ENCODE measurements at places on chromosomes 1 and 21.

GRCh38 chr1:156081180-156081916, 917 bp downstream of the MEX3A start:
- no peak for DNase-seq

- peak; percentile 86 for DNase-seq
Measured at GRCh38 chr1:100597061-100597741, 59.3 kb downstream of the GPR88 start.

GRCh38 chr1:150053926-150054325, 13.7 kb upstream of the VPS45 start:
- no peak for DNase-seq

DNA sequence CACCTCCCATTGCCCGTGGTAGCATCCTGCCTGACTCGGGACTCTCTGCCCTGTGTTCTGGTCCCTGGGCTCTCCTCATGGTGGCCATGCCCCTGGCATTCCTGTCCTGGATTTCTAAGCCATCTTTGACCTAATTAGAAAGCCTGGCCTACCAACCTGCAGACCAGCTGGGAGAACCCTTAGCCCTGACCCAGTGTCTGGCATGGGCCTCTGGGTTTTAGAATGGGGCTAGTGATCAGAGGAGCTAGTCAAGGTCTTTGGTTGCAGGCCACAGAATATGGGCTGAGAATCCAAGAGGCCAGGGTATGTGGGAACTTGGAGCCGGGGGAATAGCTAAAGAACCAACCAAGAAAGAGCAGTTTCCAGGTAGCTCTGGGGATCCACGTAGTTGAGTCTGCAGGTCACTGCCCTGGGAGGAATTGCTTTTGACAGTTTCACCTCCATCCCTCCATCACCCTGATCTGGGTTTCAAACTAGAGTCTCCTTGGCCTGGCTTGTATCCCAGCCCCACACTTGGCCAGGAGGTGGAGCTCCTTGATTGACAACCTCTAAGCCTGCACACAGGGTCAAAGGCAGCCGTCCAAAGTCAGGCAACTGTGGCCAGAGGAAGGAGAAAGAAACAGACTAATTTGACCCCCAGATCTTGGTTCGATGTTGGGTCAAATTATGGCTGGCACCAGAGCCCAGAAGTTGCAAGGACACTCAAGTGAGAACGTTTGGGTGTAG, 54.7 kb upstream of the ABCG1 start:
- DNase-seq = no peak

- no peak for DNase-seq
Measured at GRCh38 chr21:45390831-45391742, 13.9 kb upstream of the COL18A1 start.

DNA sequence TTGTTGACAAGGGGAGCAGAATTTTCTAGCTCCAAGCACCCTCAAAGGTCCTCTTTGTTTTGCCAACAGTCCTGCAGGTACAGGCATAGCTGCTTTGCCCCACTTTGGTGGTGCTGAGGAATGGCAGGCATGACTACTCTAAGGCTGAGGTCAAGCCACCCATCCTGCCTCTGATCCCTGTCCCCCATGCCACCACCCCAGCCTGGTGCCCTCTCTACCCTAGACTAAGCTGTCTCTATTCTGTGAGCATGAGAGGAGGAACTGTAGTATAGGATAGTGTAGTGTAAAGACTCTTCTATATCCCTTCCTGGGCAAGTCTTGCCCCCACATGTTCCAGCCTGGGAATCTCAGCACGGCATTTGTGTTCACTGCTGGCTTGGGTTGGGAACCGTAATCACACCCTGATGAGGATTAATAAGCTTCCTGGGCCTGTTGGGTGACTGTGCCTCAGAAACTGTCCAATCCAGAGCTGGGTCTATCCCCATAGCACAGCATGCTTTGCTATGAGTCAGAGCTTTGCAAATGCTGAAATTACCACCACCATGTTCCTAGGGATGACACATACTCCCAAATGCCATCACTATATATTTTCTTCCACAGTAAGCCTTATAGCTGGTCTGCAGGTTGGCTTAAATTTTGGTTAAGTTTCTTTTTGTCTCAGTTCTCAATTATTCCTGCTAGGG, 105.7 kb upstream of the PPP2R5A start:
- DNase-seq = peak; percentile 92

- no peak for DNase-seq
Measured at GRCh38 chr1:39752703-39753102, 14.0 kb downstream of the PPIE start.

DNA sequence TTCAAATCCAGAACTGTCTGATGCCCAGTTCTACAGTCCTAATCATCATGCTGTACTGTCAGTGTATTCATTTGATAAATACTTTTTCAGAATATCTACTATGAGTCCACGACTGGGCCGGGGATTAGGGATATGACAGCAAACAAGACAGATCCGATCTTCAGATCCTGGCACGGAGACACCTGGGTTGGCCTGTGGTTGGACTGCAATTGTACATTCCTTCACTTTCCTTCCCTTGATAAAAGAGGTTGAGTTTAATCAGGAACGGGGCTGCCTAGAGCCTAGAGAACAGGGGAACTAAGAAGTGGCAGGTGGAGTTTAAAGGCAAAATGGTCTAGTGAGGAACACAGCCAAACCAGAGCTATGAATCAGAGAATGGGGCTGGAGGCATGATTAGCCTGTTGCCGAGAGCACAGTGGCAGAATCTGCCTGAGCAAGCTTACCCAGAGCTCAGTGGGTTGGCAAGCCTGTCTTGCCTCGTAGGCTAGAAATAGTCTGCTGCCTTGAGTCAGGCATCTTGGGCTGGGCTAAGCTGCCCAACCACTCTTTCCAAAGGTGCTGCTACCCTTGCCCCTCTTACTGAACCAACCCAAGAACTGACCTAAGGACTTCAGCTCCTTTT, 38.1 kb upstream of the PTCH2 start:
- no peak for DNase-seq

DNA sequence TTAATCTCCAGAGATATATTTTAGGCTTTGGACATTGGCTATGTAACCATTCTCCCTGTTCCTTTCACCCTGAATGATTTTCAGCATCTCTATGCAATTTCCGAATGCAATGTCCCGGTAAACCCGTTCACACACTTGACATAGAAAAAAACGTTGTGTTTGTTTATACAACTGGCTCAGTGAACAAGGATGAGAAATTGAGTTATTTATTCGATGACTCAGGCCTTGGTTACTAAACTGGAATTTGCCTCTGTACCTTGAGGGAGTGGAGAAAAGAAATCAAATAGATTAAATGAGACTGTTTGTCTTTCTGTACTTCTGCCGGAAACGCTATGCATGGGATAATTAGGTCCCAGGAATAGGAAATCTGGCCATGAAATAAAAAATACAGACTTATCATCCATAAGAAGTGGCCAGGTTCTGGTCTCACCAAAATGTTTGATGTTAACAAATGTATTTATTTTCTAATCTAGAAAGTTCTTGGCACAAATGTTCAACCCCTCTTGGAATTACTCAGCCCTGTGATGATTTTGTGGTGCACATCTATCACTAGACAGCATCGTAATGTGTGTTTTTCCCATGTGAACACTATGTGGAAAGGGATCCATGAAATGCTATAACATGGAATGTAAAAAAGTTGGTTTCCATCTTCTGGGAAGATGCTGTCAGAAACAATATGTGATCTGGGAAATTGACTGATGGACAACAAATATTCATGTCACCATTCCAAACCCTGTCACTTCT, 253.9 kb downstream of the DUSP10 start:
- DNase-seq = peak; percentile 29

GRCh38 chr1:36729289-36729688, 246.6 kb upstream of the CSF3R start:
- no peak for DNase-seq

- no peak for DNase-seq
Measured at GRCh38 chr1:231584921-231585320, 41.7 kb upstream of the DISC1 start.

DNA sequence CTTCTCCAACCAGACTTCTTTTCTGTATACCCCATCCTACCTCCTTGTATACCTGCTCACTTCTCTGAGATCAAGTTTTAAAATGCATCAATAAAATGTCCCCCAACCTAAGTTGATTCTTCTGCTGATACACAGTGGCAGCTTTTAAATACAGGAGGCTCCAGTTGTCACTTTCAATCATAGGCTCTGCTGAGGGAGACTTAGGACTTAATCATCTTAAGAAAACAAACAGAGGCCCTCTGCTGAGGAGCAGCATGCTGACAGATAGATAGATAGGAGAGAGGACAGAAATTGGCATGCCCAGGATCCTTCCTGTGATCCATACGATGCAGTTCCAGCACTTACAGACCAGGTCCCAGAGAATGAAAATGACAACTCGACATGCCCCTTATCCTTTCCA, 311.0 kb upstream of the PROX1 start:
- no peak for DNase-seq

DNA sequence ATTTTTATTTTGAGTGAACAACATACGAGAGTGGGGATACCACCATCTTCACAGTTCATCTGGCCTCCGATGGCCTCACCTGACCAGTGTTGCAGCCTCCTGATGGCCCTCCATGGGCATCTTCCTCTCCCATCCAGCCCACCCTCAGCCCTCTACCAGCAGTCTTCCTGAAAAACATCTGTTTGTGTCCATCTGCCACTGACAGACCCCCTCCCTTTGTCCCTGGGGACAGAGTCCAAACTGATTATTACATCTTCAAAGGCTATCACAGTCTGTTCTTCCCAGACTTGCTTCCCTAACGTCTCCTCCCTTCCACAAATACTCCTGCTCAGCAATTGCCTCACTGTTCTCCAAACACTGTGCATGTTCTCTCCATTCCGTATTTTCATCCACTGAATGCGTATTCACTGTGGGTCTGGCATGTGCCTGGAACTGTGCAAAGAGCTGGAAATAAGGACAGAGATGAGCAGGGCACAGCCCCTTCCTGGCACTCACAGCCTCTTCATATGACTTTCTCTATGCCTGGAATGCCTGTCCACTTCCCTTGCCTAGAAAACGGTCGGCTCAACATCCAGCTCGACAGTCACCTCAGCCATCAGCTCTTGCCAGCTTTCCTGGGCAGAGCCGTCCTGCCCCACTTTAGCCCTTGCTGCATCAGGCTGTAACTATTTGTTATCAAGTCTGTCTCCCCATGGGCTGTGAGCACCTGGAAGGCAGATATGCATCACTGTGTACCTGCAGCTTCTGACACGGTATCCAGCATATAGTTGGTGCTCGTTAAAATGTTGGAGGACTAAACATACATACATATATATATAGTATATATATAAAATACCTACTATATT, 8.3 kb upstream of the ATF3 start:
- no peak for DNase-seq

- no peak for DNase-seq
Measured at GRCh38 chr1:109818988-109819764, 55.5 kb upstream of the EPS8L3 start.

DNA sequence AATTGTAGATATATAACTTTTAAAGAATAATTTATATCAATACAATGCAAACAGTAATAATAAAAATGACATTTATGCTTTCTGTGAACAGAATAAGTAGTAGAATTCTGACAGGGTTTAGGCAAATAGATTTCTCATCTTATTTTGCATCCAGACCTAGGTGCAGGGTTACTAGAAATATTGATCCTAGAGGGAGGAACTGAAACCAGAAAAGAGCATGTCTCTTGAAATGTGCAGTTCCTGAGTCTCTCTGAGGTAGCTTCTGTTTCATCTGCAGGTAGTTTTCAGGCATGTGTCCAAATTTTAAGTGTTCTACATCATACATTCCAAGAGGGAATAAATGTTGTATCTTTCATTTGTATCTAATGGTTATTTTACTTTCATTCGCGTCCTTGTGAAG, 631.9 kb upstream of the ADGRL4 start:
- DNase-seq = no peak

Measured in fibroblast of skin of left quadriceps (primary cell).